ENCODE measurements at places on chromosomes 11 and 22.

GRCh38 chr22:37907036-37907954 is 1.2 kb downstream of the MICALL1 start:
- DNase-seq = peak; percentile 35

DNA sequence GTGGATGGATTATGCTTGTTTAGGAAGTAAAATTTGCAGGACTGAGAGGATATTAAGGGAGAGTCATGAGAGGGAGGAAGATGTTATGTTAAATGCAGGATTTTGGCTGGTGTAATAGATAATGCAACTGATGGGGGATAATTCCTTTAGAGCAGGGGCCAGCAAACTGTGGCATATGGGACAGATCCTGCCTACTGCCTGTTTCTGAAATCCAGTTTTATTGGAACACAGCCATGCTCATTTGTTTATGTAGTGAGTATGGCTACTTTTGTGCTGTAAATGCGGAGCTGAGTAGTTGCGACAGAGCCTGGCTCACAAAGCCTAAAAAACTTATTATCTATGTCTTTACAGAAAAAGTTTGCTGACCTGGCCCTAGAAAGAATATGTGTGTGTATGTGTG is 66.6 kb upstream of the MPPED2 start:
- DNase-seq = no peak

- DNase-seq = no peak
Observed at GRCh38 chr11:73956876-73957653, 6.2 kb downstream of the DNAJB13 start.

DNA sequence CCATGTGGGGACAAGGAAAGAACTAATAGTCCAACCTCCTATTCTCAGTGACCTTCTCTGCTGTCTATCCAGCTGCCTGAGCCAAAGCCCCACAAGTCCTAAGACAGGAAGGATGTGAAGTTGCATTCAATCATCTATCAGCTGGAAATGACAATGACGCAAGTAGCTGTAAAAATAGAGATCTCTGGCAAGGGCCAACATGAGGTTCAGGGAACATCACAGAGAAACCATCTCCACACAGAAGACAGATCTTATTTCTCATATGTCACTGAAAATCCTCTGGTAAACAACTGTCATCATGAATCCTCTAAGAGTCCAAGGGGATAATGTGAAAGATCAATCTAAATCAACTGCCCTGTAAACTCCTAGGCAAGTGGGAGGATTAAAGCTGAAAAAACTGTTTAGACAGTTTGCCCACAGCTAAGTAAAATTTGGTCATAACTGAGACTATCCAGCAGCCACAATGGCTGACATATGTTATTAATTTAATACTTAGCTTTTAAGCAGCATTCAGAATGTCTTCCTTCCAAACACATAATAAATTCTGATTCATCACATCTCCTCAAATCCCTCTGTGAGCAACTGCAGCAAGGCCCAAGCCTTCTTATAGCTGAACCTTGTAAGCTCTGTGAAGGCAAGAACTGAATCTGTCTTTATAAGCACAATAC is 52.1 kb downstream of the ALG9 start:
- no peak for DNase-seq

DNA sequence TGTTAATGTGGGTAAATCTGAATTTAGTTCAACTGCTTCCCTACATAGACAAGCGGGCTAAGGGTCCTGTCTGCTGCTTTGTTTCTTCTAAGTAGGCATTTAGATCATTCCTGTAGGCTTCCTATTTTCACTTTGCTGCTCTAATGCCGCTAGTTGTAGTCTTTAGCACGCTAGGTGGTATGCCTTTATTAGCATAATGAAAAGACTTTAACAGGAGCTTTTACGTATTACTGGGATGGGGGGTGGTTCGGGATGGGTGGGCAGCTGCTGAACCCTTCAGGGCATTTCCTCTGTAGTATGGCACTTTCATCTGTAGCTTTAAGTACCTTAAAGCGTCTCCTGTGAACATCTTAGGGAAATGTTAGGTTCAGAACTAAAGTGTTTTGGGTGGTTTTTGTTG is 85.3 kb downstream of the GGT1 start:
- DNase-seq = peak; percentile 51

GRCh38 chr11:62419943-62420342 is 1.1 kb downstream of the SCGB1A1 start:
- no peak for DNase-seq

DNA sequence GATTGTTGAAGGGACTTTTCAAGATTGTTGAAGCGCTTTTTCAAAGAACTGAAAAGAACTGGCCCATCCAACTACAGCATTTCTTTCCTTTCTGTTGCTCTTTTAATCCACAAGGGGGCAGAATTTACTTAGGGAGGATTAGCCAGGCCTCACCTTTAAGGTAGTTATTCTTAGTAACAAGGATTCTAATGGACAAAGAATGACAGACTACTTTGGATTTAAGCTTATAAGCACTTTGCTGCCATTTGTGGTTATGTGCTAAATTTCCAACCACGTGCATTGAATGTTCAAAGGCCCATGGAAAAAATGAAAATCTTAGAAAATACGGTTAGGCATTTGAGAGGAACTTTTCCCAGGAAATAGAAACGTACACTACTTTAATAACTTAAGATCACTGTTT is 49.5 kb upstream of the HSPA8 start:
- DNase-seq = peak; percentile 91

GRCh38 chr22:17217179-17217578 is 2.1 kb downstream of the ADA2 start:
- DNase-seq = peak; percentile 86

DNA sequence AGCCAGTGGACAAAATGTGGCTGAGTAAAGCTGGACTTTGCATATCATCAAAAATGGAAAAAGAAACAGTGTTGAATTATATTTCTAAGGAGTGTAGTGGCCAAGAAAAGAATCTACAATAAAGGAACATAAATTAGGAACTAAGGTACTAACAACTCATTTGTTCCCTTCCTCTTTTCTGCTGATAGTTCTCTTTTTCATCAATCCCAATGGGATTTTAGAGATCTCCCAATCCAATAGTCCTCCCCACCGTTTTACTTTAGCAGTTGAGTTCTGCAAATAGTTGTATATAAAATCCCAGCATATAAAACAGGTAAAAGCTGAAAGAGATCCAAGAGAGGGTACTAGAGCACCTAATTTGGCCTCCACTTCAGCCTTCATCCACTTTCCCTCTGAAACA is 2.0 kb downstream of the PRCP start:
- DNase-seq = no peak

- DNase-seq = no peak
Observed at GRCh38 chr22:46432164-46433068, 96.9 kb downstream of the TRMU start.

- no peak for DNase-seq
Observed at GRCh38 chr11:79864882-79865281, 424.1 kb upstream of the TENM4 start.

DNA sequence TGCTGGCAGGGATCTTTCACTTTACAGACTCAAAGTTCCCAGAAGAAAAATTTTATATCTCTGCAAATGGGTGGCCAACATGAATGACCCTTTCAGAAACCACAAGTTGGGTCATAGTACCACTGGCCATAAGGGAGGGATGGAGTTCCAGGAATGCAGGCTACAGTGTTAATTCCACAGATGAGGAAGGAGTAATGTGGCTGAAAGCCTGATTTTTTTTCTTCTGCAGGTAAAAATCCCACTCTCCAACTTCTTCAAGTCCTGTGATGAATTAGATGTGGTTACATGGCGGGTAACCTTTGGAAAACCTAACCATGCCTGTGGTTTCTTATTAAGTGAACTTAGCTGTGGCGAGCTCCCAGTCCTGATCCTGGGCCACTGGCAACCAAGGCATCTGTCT is 103.2 kb downstream of the SLC1A2 start:
- DNase-seq = no peak

- DNase-seq = no peak
Observed at GRCh38 chr11:116658876-116659535, 113.8 kb downstream of the BUD13 start.

DNA sequence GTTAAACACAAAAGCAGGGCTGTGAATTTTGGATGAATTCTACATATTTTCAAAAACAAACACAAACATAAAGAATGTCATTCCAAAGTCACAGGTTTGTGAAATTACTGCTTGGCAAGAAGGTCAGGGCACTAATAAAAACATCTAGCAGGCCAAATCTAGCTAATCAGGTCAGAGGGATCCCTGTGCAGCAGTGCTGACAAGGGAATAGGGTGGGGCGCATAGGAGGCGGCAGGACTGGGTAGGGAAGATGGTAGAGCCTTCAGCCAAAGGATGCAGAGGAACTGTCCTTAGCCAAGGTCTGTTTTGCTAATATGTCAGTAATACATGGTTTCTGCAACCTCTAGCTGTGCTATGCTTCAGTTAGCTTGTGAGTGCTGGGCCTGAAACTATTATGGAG is 396.6 kb downstream of the TENM4 start:
- no peak for DNase-seq

- peak; percentile 90 for DNase-seq
Observed at GRCh38 chr11:46380340-46381047, 975 bp upstream of the MDK start.

- peak; percentile 45 for DNase-seq
Observed at GRCh38 chr11:46127150-46127638, 5.9 kb upstream of the PHF21A start.

Measured in GM23338 (cell line).